ENCODE measurements at places on chromosomes 7 and 10. TPM values are rescaled to one million over a fixed set of nuclear protein-coding genes. Genes with fewer than 3 reads are reported as not detected.

Gene GPAM
- 13.4 TPM for total RNA-seq

Gene ANXA11
- 83.3 TPM for total RNA-seq

Gene ZNF398
- 17.3 TPM for total RNA-seq

Gene PDAP1
- 51.5 TPM for total RNA-seq

Gene HMX3
- total RNA-seq, result not detected

- no peak overlapping the region for H3K27ac ChIP-seq
- no peaks in the 10 kb centered on the region for H3K27me3 ChIP-seq
- H3K4me3 ChIP-seq, result no peak overlapping the region
- H3K4me1 ChIP-seq, result no peaks in the 10 kb centered on the region
Observed at GRCh38 chr10:62422068-62422590, 48.0 kb downstream of the ZNF365 start.

GRCh38 chr7:17447728-17448478, 149.5 kb downstream of the AHR start:
- H3K36me3 ChIP-seq, result no peaks in the 10 kb centered on the region
- no peak overlapping the region for H3K4me3 ChIP-seq
- H3K27ac ChIP-seq, result no peak overlapping the region
- no peaks in the 10 kb centered on the region for H3K4me1 ChIP-seq
- no peak for DNase-seq

- DNase-seq, result no peak
- no peaks in the 10 kb centered on the region for H3K36me3 ChIP-seq
- H3K4me1 ChIP-seq, result peaks cover 5% of the 10 kb centered on the region
Observed at GRCh38 chr10:24428410-24428782, 219.5 kb downstream of the KIAA1217 start.

DNA sequence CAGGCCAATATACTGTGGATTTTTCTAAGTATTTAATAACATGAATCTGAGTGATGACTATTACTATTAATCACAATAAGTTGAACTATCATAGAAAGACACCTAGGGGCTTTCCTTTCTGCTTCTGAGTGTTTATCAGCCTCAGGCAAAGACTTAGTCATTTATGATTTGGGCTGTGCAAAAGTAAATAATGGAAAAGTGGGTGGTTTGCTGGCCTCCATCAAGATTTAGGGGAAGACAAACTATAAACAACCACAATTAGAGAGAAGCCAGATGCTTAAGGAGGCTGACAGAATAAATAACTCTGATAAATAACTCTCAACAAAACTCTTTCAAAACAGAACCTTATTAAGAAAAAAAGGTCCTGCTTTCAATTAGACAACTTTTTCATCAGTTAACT, 64.7 kb downstream of the MACC1 start:
- DNase-seq, result no peak
- no peaks in the 10 kb centered on the region for H3K27me3 ChIP-seq
- H3K36me3 ChIP-seq, result no peaks in the 10 kb centered on the region
- H3K4me1 ChIP-seq, result no peaks in the 10 kb centered on the region
- H3K27ac ChIP-seq, result no peak overlapping the region
- no peak overlapping the region for H3K4me3 ChIP-seq

DNA sequence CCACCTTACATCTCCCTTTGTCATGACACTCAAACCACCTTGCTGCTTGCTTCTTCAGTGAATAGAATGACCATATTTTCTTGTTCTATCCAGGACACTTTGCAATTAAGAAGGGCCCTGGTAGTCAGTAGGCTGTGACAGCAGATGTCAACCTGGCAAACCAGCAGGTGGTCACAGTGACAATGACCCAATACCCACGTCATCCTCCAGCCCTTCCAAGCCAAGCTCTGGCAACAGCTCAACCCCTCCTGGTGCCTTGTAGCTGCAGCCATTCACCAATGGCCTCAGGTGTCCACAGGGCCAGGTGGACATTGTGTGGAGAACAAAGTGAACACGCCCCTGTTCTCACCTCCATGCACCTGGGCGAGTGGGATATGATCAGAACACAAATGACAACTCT, 87.6 kb upstream of the MACROH2A2 start:
- no peaks in the 10 kb centered on the region for H3K27me3 ChIP-seq
- no peak overlapping the region for H3K27ac ChIP-seq
- no peak overlapping the region for H3K4me3 ChIP-seq
- H3K4me1 ChIP-seq, result no peaks in the 10 kb centered on the region
- no peaks in the 10 kb centered on the region for H3K36me3 ChIP-seq
- DNase-seq, result no peak

GRCh38 chr10:112221545-112221944, 38.0 kb upstream of the GPAM start:
- no peaks in the 10 kb centered on the region for H3K36me3 ChIP-seq
- no peaks in the 10 kb centered on the region for H3K27me3 ChIP-seq
- H3K4me3 ChIP-seq, result no peak overlapping the region
- no peaks in the 10 kb centered on the region for H3K4me1 ChIP-seq

- no peaks in the 10 kb centered on the region for H3K4me1 ChIP-seq
- no peak for DNase-seq
- H3K27ac ChIP-seq, result no peak overlapping the region
- no peaks in the 10 kb centered on the region for H3K27me3 ChIP-seq
Observed at GRCh38 chr10:51108406-51108805, 34.1 kb downstream of the PRKG1 start.

DNA sequence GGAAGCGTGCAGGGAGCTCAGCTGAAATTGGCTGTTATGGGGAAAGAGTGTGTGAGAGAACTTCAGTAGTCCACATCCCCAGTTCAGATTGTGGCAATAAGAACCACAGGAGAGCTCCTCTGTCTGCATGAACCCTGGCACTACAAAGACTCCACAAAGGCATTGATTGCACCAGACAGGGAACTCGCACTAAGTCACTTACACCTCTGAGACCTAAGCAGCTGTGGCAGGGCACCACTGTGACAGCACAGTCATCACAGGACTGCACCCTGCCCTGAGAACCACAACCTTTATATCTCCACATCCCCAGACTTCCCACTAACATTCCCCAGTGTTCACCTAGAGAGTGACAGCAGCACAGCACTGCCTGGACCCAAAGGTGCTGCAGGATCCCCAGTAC, 226.8 kb downstream of the XPNPEP1 start:
- no peaks in the 10 kb centered on the region for H3K4me1 ChIP-seq
- no peaks in the 10 kb centered on the region for H3K36me3 ChIP-seq
- no peaks in the 10 kb centered on the region for H3K27me3 ChIP-seq
- no peak for DNase-seq
- H3K4me3 ChIP-seq, result no peak overlapping the region

GRCh38 chr7:116271161-116271913, 61.0 kb downstream of the TES start:
- no peak for DNase-seq
- H3K4me3 ChIP-seq, result no peak overlapping the region
- peaks cover 7% of the 10 kb centered on the region for H3K4me1 ChIP-seq
- H3K27me3 ChIP-seq, result no peaks in the 10 kb centered on the region
- no peaks in the 10 kb centered on the region for H3K36me3 ChIP-seq

- H3K4me3 ChIP-seq, result no peak overlapping the region
- no peaks in the 10 kb centered on the region for H3K36me3 ChIP-seq
- H3K27ac ChIP-seq, result no peak overlapping the region
- H3K27me3 ChIP-seq, result no peaks in the 10 kb centered on the region
- no peaks in the 10 kb centered on the region for H3K4me1 ChIP-seq
Observed at GRCh38 chr7:131524115-131524514, 32.3 kb downstream of the PODXL start.

DNA sequence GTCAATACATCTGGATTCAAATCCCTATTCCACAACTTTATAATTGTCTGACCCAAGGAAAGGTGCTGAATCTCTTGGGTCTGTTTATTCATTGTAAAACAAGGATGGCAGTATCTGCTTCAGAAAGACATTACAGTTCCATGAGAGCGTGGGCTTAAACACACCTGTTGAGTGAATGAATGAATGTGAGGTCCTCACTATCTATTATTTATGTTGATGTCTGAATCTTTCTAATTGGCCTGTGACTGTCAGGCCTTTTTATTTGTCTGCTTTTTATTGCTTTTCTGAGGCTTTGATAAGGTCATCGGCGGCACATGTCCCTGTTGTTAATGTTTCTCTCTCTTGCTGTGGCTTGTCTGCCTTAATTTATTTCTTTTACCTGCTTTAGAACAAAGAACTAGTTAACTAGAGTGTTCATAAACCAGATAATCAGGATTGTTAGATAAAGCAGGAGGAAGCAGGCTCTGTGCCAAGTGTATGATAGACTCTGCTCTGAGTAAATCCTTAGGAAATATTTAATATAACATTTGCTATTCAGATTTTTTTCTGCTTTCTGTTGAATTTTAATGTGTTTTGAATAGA, 42.3 kb upstream of the CYCS start:
- no peak overlapping the region for H3K27ac ChIP-seq
- DNase-seq, result no peak
- H3K27me3 ChIP-seq, result no peaks in the 10 kb centered on the region
- H3K4me1 ChIP-seq, result no peaks in the 10 kb centered on the region
- no peaks in the 10 kb centered on the region for H3K36me3 ChIP-seq

- H3K4me3 ChIP-seq, result no peak overlapping the region
- no peaks in the 10 kb centered on the region for H3K36me3 ChIP-seq
- DNase-seq, result no peak
- H3K27me3 ChIP-seq, result no peaks in the 10 kb centered on the region
- no peak overlapping the region for H3K27ac ChIP-seq
Observed at GRCh38 chr10:14723052-14723689, 51.5 kb downstream of the FAM107B start.
